ENCODE measurements at places on chromosomes 7 and 10.

- DNase-seq, result no peak
These were observed 67.3 kb downstream of the NRBF2 start for GRCh38 chr10:63200431-63200830.

DNA sequence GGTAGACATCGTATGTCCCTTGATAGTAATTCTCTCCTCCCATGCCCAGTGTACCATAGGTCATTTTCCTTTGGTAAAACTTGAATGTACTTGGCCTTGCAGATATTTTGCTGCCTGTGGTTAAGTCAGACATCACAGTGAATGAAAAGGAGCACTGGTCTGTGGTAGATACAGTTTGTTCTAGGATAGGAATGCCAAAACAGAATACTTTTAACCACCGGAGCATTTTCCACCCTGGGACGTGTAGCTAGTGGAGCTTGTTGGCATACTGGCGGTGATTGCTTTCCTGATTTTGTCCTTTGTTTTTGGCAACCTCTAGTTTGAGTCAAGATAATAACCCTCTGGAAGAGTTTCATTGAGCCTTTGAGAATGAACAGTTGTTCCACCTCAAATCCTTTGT lies 92.0 kb upstream of the BMPER start:
- DNase-seq, result no peak

DNA sequence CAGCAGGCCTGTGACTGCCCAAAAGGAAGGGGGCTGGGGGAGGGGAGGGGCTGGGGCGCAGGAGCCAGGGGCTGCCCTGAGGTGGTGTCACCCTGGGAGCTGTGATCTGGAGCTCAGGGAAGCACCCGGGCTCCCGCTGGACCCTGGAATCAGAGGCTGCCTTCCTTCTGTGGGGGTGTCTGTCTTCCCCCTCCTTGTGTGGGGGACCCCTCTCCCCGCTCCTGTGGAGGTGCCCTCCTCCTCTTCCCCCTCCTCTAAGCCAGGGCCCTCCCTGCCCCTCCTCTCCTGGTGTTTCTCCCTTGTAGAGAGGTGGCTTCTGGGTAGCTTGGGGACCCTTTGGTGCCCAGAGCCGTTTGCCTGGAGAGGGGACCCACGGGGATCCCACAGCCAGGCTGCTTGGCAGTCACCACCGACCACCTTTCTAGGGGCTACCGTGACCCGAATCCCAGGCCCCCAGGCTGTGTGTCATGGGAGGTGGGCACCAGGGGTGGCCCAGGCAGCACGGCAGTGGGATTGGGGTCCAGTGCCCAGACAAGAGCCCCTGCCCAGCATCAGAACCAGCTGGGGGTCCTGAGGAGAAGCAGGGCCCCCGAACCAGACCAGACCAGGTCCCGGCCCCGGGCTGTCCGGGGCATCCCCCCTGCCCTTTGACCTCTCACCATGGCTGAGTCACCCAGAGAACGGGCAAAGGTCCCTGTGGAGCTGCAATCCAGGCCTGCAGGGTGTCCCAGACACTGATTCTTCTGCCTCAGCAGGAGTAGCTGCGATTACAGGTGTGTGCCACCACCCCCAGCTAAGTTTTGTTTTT lies 741 bp downstream of the PRAP1 start:
- no peak for DNase-seq

DNA sequence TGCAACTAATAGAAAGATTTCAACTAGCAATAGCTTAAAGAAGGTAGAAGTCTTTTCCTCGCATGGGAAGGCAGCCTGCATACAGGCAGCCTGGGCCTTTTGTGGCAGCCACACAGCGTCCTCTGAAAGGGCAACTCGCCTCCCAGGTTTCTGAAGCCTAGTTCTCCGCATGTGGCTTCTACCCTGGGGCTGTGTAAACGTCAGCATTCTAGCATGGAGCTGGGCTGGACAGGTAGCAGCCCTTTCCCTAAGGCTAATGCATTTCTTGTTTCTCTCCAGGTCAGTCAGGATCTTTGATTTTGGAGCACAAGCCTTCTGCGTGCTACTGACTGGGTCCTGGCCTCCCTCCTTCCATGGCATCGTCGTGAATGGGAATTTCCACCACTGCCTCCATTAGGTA lies 23.8 kb upstream of the SEC61G start:
- no peak for DNase-seq

DNA sequence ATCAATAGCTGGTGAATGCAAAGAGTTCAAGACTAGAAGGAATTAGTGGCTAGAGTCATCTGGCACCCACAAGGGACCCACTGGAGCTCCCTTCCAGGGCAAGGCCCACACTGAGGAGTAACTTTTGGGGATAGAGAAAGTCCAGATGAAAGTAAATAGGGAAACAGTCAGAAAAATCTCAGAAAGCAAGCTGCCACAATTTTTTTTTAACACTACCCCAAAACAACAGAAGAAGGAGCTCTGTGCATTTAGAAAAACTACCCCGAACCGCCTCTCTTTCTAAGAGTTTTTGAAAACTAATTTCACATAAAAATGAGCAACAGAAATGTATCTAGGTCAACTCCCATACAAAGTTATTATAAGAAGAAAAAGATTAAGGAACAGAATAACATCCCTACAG lies 42.2 kb downstream of the AOAH start:
- DNase-seq, result no peak

DNA sequence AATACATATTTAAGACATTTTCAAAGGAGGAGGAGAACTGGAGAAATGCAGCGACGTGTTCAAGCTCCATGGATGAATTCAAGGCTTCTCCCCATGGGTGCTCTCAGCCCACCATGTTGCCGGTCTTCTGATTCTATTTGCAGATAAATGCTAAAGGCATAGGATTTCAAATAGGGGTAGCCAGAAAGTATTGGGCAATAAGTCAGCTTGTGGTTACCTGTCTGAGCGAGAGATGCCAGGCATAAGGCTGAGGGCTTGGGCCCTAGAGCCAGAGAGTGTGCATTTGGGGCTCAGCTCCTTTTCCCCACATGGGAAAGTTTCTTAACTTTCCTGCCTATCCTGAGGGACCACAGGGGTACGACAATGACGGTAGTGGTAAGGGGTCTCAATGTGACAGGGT lies 180.0 kb downstream of the PARD3 start:
- DNase-seq, result no peak

GRCh38 chr10:62814756-62815380 lies 1.3 kb downstream of the EGR2 start:
- peak; percentile 17 for DNase-seq

DNA sequence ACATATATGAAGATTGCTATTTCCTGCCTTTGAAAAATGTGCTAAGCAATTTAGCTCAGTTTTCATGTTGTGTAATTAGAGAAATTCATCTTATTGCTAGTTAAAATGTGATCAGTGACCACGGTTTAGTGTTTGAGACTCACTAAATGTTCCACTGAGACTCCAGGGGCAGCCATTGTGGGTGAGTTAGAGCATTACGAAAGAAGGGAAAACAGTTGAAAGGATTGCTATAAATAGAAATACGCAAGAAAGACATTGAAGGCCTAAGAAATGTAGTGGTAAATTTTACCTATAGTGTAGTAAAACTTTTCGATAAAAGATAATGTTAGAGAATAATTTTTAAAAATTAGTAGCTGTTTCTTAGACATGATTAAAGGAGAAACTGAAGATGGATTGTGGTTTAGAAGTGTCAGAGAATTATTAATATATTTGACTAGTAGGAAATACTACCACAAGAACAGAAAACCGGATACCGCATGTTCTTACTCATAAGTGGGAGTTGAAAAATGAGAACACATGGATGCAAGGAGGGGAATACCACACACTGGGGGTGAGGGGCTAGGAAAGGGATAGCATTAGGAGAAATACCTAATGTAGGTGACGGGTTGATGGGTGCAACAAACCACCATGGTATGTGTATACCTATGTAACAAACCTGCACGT lies 394.5 kb downstream of the SEMA3D start:
- DNase-seq, result no peak

- DNase-seq, result no peak
These were observed 169.3 kb upstream of the PRSS1 start for GRCh38 chr7:142579946-142580345.

- DNase-seq, result no peak
These were observed 185.6 kb downstream of the PAXIP1 start for GRCh38 chr7:154817224-154817896.

DNA sequence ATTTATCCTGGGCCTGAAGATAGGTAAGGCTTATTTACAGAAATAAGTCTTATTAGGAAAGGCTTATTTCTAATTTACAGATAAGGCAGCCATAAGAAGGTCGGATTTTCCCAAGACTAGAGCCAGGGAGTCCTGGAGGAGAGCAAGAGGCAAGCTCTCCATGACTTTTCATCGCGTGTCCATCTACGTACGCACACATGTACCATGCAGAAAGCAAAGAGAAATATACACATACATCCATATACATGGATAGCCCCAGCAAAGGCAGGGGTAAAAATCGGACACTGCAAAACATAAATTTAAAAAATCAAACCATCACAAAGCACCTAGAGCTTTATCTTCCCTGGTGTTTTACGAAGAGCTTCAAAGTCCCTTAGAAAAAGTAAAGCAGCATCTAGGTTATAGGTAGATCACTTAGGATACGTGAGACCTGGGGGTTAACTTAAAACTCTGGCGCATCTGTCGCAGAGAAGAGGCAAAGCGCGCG lies 25.8 kb upstream of the ZRANB1 start:
- DNase-seq, result no peak

- no peak for DNase-seq
These were observed 17.3 kb upstream of the MTPAP start for GRCh38 chr10:30366351-30366750.

DNA sequence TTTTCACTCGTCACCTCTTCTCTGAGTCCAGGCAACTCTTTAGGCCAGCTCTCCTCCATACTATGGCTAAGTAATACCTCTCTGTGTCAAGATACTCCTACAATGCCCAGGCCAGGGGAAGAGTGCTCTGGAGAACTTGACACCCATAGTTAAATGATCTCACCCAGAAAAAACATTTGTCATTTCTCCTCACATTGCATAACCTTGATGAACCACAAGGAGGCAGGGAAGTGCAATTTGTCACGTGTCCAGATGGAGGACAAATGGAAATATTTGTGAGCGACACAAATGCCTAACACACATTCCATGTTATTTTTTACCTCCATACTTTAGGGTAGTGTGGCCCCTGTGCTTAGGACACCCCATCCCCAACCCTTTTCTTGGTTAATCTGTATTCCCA lies 78.3 kb downstream of the HTR7 start:
- DNase-seq, result no peak

- no peak for DNase-seq
These were observed 19.6 kb upstream of the GTPBP4 start for GRCh38 chr10:968546-969199.

DNA sequence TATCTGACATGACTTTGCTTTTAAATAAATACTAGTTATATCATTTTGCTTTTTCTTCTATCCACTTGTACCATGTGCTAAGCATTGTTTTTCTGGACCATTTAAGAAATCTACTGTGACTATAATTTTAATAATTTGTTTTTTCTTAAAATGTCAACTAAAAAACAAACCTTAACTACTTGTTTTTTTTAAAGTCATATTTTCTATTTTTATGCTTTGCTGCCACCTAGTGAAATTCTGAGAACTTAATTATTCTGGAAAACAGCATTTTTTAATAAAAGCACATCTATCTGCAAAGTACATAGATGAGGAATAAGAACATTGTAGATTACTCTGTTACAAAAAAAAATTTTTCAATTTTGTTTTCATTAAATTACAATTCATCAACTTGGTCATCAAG lies 47.4 kb downstream of the ORC5 start:
- no peak for DNase-seq

GRCh38 chr10:102426803-102427287 lies 5.5 kb downstream of the CUEDC2 start:
- no peak for DNase-seq

DNA sequence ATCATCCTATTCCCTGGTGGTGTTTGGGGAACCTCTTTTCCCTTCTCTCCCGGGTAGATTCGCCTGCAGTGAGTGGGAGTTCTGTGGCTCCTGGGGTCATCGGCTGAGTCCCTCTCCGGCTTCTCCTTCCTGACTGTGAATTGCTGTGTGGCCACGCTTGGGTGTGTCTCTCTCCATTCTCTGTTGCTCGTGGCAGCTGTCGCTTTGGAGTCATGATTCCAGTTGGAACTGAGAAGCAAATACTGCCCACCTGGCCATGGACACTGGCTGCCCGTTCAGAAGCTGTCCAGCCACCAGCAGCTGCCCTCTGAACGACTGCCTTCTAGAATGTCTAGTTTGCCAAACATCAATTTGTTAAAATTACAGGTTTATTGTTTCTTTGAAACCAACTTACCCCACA lies 23.1 kb upstream of the PITRM1 start:
- DNase-seq, result no peak

- DNase-seq, result no peak
These were observed 58.6 kb upstream of the SDK1 start for GRCh38 chr7:3242398-3242972.

DNA sequence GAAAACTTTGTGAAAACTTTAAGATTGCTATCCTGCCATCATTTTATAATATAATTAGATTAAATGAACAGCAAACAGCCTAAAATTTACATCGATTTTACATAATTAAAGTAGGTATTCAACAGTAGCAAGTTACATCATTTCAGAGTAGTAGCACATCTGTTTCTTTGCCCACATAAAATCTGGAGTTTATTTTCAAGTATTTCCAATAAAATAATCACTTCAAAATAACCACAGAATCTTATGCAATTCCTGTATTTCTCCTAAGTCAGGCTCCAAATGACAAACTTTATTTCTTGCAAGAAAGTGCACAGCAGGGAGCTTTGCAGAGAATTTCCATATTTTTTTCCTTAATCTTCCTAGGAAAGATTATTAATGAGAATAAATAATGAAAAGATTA lies 82.6 kb downstream of the CUBN start:
- no peak for DNase-seq

GRCh38 chr10:130432850-130433249 lies 296.7 kb downstream of the GLRX3 start:
- no peak for DNase-seq

- DNase-seq, result no peak
These were observed 1.2 kb upstream of the PLCE1 start for GRCh38 chr10:93992400-93993030.

- no peak for DNase-seq
These were observed 236.7 kb downstream of the PHF14 start for GRCh38 chr7:11210374-11210773.

- DNase-seq, result peak; percentile 84
These were observed 155.7 kb downstream of the PTPRN2 start for GRCh38 chr7:158431941-158432347.

DNA sequence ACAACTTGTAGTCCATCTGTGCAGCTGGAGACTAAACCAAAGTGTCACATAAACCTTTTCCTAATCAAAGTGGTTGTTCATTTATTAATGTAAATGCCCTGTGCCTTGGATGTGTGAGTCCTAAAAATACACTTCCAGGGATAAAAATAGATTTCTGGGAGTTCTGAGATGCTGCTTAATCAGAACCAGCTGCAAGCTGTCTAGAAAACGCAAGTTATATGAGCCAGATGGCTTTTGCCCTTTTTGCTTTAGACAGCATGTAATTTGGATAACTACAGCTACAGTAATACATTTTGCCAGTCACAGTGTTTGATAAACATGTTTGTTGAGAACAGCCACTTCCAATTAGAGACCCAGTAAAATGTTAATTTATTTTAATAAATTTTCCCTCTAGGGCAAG lies 185.1 kb upstream of the PRPS1L1 start:
- no peak for DNase-seq

DNA sequence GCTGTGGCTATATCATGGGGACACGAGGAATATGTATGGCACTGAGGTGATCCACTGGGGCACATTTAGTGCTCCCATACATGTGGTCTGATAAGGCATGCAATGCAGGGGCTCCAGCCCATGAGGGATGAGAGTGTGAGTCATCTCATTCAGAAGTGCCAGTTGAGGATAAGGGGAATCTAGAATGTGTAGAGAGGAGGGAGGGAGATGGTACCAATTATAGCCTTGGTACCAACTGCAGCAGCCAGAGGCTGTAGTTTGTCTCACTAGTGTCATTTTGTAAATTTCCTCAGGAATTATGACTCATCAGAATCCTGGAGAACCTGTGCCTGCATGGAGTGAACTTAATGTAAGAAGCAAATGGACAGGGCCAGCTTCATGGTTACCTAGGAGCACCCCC lies 46.2 kb downstream of the LAMB4 start:
- DNase-seq, result no peak
